RKO (cell line): ENCODE measurements at places on chromosomes 3 and 15.

DNA sequence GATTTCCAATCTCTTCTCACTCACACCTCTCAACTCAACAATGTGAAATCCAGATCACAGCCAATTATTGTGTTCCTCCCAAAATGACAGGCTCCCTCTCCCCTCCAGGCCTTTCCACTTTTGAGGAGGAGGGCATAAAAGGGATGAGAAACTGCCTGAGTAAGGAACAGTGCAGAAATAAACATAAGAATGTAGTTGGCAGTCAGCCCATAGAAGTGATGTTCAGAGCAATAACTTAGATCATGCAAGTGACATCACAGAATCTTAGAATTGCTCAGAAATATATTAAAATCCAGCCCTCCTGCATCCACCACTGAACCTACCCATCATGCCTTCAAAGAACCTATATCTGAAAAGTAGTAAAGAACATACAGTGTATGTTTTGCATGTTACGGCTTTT lies 299.4 kb upstream of the GADL1 start:
- no peak for DNase-seq

DNA sequence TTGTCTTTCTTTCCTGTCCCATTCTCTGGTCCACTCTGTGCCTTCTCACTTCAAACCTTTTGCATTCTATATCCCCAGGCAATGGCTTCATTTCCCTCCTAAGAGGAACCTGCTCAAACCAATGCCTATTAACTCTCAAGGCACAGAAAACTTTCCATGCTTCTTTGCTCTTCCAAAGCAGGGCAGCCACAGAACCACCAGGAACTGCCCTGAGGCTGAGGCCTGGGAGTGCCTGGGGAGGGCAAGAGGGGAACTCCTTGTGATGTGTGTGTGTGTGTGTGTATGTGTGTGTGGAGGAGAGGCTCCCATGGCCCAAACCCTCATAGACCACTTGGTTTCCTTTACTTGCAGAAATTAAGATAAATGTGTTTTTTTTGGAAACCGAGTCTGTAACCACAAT lies 14.1 kb upstream of the PGPEP1L start:
- DNase-seq = no peak

DNA sequence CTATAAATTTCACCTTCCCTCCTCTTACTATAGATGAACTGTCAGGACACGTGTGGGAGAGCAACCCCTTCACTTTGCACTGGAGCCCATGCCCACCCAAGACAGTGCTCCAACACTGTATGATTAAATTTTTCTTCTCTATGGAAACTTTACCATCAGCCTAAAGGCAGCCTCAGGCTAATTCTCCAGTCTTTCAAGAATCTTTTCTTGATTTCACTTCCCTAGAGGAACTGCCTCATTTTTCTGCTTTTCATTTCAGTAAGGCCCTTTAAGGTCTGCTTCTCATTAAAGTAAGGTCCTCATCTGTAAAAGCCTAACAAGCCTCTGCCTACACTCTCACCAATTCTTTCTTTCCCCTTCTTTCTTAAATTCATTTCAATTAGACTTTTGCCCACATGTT lies 137.3 kb downstream of the KCNMB2 start:
- no peak for DNase-seq

GRCh38 chr15:46858150-46858549 lies 859.2 kb upstream of the SEMA6D start:
- no peak for DNase-seq

DNA sequence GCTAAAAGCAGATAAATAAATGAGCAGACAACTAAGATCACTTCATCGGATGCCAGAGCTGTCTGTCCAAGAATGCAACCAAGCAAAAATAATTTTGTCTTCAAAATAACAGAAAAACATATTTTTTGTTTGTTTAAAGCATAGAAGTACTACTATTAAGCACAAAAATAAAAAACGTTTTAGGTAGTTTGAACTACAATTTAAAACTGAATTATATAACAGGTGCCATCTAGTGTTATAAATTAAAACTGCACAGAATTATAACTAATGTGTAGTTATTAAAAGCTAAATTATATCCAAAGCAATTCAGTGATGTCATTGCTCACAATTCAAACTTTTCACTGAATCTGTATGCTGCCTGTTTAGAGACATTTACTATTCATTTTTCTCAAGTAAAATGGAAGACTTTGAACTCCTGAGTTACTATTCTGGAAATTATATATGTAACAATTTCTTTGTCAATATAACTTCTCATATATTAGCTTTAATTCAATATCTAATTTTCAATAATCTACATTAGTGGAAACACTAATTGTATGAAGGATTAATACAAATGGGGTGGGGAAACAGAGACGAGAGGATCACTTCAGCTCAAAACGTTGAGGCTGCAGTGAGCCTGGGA lies 29.5 kb downstream of the LINS1 start:
- peak; percentile 38 for DNase-seq

DNA sequence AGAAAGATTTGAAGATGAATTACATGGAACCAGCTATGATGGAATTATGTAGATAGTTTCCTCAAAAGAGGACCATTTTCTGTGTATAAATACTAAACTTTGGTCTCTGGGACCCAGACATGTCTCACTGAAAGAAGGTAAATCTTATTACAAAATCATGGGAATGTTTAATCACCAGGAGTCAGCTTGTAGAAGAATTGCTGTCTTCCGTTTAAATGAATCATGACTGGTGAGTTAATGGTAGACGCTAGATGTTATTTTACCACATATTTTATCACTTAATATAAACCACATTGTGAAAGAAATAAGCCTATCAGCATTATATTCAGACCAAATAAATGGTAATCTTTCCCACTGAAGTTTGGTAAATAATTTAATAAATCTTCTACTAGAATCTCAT lies 322.3 kb upstream of the SUCLG2 start:
- DNase-seq = no peak

GRCh38 chr3:7567160-7567559 lies 706.2 kb downstream of the GRM7 start:
- no peak for DNase-seq

DNA sequence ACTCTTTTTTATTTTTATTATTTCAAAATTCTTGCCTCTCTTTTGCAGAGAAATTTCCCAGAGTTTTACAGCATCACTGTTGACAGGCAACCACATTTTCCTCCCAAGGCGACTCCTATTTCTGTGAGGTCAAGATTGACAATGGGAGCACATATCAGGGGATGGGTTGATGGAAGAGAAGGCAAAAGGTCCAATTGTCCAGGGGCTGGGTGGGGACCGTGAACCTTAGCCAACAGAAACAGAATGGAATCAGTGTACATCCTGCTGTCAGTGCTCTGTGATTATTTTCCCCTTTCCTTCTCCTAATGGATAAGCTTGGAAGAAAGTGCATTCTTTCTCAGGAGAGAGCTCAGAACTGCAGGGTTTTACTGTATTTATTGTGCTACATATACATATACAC lies 42.4 kb downstream of the CNTN6 start:
- no peak for DNase-seq

DNA sequence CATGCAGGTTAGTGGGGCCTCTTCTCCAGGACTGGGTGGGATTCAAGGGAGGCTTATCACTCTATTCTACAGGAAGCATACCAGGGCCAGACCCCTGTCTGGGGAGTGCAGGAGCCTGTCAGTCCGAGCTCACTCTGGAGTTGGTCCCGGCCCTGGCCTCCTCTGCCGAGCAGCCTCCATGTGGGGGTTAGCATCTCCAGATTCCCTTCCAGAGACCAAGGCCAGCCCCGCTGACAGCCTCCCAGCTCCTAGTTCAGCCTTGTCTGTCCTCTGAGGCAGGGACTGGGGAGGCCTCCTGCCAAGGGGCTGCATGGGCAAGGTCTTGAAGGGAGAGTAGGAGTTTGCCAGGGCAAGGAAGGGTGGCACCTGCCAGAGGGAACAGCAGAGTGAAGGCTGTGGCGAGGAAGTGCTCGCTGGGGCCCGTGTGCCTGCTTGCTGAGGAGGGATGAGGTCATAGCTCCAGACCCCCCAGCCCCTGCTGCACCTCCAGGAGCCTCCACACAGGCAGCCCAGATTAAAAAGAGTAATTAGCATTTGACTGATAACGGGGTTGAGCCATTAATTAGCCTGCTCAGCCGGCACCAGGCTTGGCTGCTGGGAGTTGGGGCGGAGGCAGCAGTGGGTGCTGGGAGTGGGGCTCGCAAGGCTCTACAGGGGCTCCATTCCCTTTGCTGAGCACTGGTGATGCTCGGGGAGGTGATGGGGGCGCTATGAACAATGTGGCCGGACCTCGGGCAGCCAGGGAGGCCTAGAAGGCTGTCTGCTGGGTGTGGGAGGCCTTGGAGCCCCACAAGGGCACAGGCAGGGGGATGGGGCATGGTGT lies 54.3 kb downstream of the DNAJB8 start:
- no peak for DNase-seq

GRCh38 chr15:68223171-68223570 lies 6.4 kb downstream of the CLN6 start:
- DNase-seq = no peak

DNA sequence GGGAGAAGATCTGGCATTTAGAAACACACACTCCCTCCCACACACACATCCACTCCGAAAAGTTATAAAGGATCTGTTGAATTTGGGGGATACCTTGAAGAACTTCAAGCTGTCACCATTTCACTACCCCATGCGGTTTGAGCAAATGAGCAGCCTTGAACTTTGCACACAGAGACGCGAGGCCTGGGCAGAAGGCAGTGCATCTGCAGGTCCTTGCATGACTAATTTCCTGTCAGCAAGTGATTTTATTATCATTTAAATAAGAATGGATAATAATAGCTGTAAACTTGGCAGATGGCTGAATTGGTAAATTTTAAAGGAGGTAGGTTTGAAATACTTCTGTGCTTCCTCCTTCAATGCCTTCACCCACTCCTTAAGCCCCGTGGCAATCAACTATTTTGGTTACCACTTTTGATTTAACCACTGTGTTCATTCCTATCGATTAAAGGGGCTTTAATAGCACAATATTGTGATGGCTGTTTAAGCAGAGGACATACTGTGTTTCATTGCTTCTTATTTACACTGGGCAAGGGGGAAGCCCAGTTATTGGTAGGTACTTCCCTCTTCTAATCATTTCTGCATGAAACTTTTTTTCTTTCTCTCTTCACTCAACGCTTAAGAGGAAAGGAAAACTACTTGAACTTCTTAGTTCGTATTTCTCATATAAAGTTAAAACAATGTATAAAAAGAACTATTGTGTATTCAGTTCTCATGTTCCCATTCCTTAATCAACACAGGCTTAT lies 108.1 kb downstream of the ROBO2 start:
- no peak for DNase-seq

DNA sequence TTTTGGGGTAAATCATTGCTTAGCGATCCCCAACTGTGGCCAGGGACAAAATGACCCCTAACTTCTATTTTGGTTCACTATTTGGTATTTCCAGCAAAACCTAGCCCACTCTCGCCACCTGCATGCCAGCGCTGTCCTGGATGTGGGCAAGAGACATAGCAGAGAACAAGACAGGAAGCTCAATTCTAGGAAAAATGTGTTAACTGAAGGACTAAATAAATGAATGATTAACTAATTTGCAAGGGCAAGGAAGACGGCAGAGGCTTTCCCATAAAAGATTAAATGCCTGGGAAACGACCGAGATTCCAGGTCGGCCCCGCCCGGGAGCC lies 408 bp downstream of the NICN1 start:
- DNase-seq = no peak

GRCh38 chr15:96247621-96248305 lies 82.7 kb upstream of the NR2F2 start:
- DNase-seq = no peak

- DNase-seq = no peak
Measured at GRCh38 chr3:136789976-136790375, 28.9 kb upstream of the SLC35G2 start.

GRCh38 chr3:196219970-196220311 lies 3.6 kb downstream of the SLC51A start:
- no peak for DNase-seq

DNA sequence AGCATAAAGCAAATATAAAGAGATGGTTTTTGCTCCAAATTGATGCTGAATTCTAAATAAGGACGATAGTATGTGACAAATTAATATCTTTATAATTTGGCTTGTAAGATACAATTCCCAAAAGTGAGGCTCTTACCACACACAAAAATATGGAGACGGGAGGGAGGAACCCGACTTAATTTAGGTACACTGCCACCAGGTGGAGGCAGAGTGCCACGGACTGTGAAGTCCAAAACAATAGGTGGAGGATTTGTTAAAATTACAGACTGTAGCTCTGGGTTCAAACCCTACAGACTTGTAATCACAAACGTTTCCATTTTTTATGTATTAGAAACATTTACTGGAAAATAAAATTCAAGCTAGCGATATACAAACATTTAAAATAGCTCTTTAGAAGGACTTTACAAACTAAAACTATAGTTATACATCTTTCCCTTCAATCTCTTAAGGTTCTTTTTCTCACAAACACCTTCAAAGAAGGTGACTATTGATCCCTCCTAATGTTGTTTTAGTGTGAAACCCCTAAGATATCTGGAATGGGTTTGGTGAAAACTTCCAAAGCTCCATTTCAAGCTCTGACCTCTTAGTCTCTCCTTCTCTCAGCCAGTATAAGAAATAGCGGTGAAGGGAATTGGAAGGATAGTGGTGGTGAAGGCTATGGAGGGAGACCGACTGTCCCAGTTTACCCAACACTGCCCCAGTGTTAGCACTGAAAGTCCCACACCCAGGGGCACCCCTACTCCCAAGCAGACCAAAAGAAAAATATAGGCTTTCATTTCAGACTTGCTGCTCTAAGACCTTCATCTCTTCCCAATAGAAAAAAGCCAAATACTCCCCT lies 89.7 kb downstream of the AQP9 start:
- DNase-seq = peak; percentile 70
